ENCODE measurements at places on chromosomes 7 and 10. TPM values are rescaled to one million over a fixed set of nuclear protein-coding genes. Genes with fewer than 3 reads are reported as not detected.

DNA sequence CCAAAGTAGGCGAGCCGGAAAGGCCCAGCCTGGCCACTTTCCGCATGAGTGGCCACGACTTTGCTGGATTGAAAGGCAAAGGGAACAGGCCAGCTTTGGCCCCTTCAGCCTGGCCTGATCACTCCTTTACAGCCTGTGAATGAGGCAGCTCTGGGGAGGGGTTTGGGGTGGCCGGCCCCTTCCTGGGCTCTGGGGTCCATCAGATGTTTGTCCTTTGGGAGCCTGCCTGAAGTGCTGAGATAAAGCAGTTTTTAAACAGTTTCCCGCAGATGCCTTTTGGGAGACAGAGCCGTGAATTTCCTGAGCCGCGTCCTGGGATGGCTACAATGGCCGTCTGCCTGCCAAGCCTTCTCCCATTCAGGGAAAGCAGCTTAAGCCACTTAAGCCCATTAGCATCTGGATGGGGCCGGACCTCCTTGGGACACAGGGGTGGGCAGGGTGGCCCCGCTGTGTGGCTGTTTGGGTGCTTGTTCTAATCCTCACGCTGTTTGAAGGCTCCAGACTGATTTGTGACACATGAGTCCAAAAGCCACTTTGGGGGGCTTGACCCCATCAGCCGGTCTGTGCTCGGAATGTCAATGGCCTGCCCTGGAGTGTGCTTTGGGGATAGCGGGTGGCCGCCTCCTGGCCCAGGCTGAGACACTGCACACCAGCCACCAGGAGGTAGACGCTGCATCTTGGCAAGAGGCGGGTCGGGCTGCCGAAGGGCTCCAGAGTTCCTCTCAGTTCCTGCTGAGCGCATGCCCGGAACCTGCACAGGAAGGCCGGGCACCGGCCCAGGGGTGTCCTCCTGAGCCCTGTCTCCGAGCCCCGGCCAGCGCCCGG lies 38.9 kb downstream of the NKX6-2 start:
- H3K4me3 ChIP-seq, result no peak overlapping the region
- no peaks in the 10 kb centered on the region for H3K36me3 ChIP-seq
- H3K27me3 ChIP-seq, result no peaks in the 10 kb centered on the region
- no peak overlapping the region for H3K27ac ChIP-seq
- H3K4me1 ChIP-seq, result no peaks in the 10 kb centered on the region

DNA sequence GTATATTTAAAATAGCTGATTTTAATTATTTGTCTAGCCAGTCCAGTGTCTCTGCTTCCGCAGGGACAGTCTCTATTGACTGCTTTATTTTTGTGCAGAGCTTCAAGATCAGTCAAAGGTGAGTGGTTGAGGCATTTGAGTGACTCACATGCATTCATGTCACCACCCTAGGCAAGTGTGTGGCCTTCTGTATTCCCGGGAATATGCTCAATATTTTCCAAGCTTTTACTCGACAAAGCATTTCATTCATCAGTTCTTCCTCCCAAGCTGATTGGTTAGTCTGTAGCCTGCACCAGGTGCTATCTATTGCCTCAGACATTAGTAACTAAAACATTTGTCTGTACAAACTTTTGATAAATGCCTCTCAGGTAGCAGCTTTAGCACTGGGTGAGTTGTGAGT lies 471.5 kb upstream of the NRG3 start:
- H3K36me3 ChIP-seq, result no peaks in the 10 kb centered on the region
- DNase-seq, result no peak
- H3K4me3 ChIP-seq, result no peak overlapping the region
- no peaks in the 10 kb centered on the region for H3K4me1 ChIP-seq

DNA sequence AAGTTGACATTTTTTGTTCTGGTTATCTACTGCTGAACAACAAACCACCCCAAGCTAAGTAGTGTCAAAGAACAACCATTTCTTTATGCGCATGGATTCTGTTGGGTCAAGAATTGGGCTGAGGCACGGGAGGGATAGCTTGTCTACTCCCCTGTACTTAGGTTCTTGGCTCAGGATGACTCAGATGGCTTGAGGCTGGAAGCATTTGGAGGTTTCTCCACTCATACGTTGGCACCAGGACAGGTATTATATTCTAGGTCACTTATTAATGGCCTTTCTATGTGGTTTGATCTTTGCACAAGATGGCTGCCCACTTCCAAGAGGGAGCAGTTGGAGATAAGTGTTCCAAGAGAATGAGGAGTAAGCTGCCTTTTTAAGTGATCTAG lies 11.8 kb upstream of the TFAM start:
- no peak overlapping the region for H3K27ac ChIP-seq
- H3K4me3 ChIP-seq, result no peak overlapping the region
- no peak for DNase-seq
- H3K4me1 ChIP-seq, result no peaks in the 10 kb centered on the region
- no peaks in the 10 kb centered on the region for H3K27me3 ChIP-seq
- H3K36me3 ChIP-seq, result no peaks in the 10 kb centered on the region

DNA sequence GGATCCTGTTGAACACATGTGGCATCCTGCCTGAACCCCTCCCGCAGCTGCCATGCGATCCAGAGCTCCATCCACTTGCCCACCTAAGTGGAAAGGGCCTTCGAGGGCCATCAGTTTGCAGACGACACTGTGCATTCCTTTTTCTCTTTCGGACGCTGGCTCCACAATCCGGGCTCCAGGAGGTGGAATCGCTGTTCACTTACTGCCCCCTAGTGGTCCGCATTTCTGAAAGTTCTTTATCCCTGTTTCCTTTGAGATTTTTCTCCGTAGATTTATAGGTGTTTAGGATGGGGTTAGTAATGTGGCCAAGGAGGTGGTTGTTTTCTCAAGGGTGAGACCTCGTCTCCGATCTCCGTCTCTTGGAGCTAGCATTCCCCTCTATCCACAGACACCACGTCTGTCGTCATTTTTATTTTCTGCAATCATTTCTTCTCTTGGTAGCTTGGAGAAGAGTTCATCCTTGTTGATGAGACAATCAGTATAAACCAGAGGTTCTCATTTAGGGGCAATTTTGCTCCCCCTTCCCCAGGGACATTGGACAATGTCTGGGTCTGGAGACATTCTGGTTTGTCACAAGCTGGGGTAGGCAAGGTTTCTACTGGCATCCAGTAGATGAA lies 204.6 kb downstream of the ARHGAP21 start:
- peak overlapping the region; percentile 86 for H3K27ac ChIP-seq
- H3K36me3 ChIP-seq, result peaks cover 2% of the 10 kb centered on the region
- peak overlapping the region; percentile 83 for H3K4me3 ChIP-seq
- peaks cover 22% of the 10 kb centered on the region for H3K27me3 ChIP-seq
- no peak for DNase-seq

DNA sequence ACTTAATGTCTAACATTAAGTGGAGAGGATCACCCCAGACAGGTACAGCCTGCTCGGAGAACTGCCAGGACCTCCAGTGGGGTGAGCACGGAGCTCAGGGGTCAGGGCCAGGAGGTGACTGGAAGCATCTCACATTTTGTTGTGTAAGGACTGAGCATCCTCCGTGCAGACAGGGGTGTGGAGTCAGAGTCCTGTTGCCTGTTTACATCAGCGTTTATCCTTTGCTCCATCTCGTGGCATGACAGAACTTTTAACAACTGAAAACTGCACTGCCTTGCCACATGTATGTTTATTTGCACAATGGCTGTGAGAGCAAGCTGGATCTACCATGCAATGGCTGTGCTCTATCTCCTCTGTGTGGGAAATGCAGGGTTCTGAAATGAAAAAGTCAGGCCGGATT lies 175.4 kb upstream of the AKR1E2 start:
- H3K27me3 ChIP-seq, result no peaks in the 10 kb centered on the region

- peaks cover 2% of the 10 kb centered on the region for H3K4me1 ChIP-seq
- peaks cover 48% of the 10 kb centered on the region for H3K27me3 ChIP-seq
- no peak overlapping the region for H3K4me3 ChIP-seq
- no peaks in the 10 kb centered on the region for H3K36me3 ChIP-seq
Observed at GRCh38 chr10:13700473-13701144, 113.8 kb downstream of the PRPF18 start.

- peak overlapping the region; percentile 87 for H3K27ac ChIP-seq
- peaks cover 16% of the 10 kb centered on the region for H3K4me1 ChIP-seq
- no peak overlapping the region for H3K4me3 ChIP-seq
Observed at GRCh38 chr10:101650863-101651262, 44.1 kb downstream of the FBXW4 start.

GRCh38 chr7:10655031-10655430 lies 318.6 kb upstream of the PHF14 start:
- H3K27me3 ChIP-seq, result no peaks in the 10 kb centered on the region
- no peaks in the 10 kb centered on the region for H3K36me3 ChIP-seq
- no peaks in the 10 kb centered on the region for H3K4me1 ChIP-seq
- no peak overlapping the region for H3K4me3 ChIP-seq
- H3K27ac ChIP-seq, result no peak overlapping the region

DNA sequence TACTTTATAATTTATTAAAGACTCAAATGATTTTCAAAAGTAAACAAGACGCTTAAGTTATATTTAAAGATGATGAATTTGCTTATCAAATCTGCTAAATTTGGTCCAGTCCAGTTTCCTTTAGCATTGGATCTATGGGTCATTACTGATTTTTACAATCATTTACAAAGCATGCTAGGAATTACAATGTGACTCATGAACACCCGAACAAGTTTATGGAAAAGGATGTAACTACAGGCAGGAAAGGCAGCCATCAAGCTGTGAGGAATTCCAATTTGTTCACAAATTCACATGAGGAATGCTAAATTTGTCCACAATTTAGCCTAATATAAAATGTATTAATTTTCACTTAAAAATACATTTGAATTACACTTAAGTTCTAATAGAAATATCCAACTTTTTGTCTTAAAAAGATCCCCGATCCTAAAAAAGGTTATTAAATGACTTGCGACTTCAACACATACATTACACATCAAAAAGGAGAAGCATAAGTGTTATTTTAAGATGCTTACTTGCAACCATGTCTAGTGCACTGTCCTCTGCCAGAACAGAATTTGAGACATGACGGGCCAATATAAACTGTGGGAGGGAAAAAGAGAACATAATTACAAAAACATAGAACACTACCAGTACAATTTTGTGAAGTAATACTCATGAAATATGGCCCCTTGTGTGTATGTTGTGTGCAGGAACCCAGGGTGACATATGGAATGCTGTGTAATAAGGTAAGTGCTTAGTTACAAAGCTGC lies 194.2 kb upstream of the SLC26A5 start:
- DNase-seq, result no peak
- H3K36me3 ChIP-seq, result no peaks in the 10 kb centered on the region
- H3K27me3 ChIP-seq, result peaks cover 17% of the 10 kb centered on the region
- H3K4me3 ChIP-seq, result no peak overlapping the region
- no peak overlapping the region for H3K27ac ChIP-seq

DNA sequence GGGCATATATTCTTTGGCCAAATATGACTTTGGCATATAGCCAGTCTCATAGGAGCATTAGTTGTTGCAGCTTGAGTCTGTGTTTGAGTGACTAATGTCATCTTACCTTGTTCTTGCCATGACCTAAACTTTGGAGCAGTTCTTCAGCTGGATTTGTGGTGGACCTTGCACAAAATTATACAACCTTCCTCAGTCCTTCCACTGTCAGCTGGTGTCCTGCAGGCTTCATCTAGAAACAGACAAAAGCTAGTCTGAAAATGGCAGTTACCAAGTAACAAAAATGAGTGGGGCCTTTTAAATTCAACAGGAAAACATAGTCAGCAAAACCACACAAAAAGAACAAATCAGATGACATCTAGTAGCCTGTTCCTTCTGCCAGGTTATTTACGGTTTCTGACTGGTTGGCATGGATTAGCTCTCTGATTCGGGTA lies 59.5 kb upstream of the HECTD2 start:
- no peaks in the 10 kb centered on the region for H3K36me3 ChIP-seq
- H3K4me1 ChIP-seq, result no peaks in the 10 kb centered on the region
- peaks cover 15% of the 10 kb centered on the region for H3K27me3 ChIP-seq
- no peak for DNase-seq
- no peak overlapping the region for H3K4me3 ChIP-seq

- H3K27ac ChIP-seq, result no peak overlapping the region
- no peak for DNase-seq
- no peaks in the 10 kb centered on the region for H3K36me3 ChIP-seq
- peaks cover 5% of the 10 kb centered on the region for H3K27me3 ChIP-seq
- H3K4me1 ChIP-seq, result no peaks in the 10 kb centered on the region
Observed at GRCh38 chr7:85191383-85191782, 4.5 kb upstream of the SEMA3D start.

The ATRNL1 gene
- not detected for total RNA-seq

The PNLIP gene
- total RNA-seq, result not detected

The LDB3 gene
- not detected for total RNA-seq

The MPP7 gene
- 21.6 TPM for total RNA-seq

The NACAD gene
- 0.47 TPM for total RNA-seq

The PRLHR gene
- not detected for total RNA-seq

The SLC16A12 gene
- total RNA-seq, result not detected

The COBL gene
- total RNA-seq, result not detected

The RBP4 gene
- not detected for total RNA-seq

The OR9A2 gene
- total RNA-seq, result not detected
